Stimulated activated CD4-positive, alpha-beta T cell treated with anti-CD3 and anti-CD28 coated beads, Interleukin-4, amount 100 ng/mL, for 4 hours (primary cell): ENCODE measurements at places on chromosomes 3 and 15.
A peak's percentile ranks its signal among the peaks of the same experiment; 100 is the strongest.

DNA sequence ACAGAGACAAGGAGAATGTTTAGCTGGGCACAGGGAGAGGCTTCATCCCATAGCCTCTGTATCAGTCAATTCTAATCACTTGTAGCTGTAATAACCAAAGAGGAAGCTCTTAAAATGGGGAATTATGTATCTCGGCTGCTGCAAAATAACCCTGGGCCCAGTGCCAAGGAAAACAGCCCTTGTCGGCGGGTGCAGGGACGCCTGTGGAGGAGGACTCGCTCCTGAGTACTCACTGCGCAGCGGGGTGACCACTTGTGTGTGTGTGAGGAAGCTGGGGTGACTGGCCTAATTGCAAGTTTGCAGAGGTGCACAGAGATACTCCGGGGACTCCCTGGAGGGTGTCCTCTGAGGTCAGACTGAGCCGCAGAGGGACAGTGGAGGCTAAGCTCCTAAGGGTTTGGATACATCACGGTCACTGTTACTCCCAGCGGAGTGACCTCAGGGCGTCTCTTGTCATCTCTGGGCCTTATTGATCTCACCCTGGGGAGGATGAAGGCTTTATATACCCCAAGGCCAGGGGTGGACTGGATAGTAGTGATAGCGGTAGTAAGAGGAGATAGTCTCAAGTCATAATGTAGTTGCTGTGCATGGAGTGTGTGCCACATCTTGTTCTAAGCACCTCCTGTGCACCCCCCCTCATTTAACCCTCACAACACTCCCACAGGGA is 37.2 kb downstream of the SLC6A6 start:
- no peak for DNase-seq

DNA sequence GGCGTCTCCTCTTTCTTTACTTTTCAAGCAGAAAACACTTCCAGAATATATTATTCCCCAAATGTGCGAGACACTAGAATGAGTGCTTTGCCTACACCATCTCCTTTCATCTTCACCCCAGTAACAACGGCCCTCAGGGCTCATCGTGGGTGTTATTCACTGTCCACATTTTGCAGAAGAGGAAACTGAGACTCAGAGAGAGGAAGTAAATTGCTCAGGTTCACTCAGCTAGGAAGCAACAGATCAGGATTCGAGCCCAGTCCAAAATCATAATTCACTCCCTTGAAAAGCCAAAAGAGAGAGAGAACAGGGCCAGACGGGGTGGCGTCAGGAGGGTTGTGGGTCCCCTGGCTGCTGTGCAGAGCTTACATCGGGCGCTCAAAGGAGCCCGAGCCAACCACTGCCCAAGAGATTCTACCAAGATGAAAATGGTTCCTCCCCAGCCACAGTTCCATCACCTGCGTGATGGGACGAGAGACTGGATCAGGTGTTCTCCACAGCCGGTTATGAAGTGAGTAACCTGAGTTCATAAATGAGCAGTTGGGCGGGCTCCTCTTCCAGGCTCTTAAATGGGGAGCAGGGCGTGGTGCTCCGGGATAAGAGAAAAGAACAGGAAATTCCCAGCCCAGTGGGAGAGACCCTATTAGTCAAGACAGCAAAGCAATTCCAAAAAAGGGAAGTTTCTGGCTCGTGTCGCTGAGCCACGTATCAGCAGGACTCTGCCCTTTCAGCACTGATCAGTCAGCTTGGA is 48.6 kb upstream of the FLNB start:
- DNase-seq: no peak

- DNase-seq: no peak
Observed at GRCh38 chr3:86838927-86839326, 152.0 kb downstream of the VGLL3 start.

- no peak for DNase-seq
Observed at GRCh38 chr3:106120356-106120755, 251.5 kb upstream of the CBLB start.

- peak; percentile 51 for DNase-seq
Observed at GRCh38 chr3:56918111-56918568, 116.4 kb upstream of the ARHGEF3 start.

GRCh38 chr15:86055688-86056087 is 24.0 kb upstream of the AGBL1 start:
- no peak for DNase-seq

DNA sequence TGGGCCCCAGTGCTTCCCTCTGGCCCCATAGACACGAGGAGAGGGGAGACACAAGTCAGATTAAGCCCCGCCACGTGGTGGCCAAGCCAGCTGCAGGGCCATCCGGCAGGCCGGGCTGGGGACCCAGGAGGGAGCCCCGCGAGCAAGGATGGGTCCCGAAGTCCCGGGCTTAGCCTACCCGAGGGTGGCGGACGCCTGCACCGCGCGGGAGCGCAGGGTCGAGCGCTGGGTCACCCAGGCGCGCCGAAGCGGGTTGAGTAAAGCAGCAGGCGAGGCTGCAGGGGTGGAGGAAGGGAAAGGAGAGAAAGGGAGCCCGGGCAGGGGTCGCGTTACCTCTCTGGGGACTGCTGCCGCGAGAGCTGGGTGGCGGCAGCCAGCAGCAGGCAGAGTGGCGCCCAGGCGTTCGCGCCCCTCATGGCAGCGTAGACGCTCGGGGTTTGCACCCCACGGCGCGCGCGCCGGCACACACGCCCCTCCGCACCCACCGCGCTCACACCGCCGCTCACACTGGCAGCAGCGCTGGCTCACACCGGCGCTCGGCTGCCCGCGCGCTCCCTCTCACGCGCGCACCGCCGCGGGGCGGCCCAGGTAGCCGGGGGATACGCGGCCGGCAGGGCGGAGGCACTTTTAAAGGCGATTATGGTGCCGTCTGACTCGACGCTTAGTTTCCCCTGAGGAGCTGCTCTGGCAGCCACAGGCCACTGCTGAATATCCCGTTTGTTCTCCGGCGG is at the start of gene PCOLCE2:
TSS of gene PCOLCE2 (minus strand) at position 603 of the 731 bp plus-strand sequence. CDS start at position 416, 187 bp downstream.
- peak; percentile 10 for DNase-seq

DNA sequence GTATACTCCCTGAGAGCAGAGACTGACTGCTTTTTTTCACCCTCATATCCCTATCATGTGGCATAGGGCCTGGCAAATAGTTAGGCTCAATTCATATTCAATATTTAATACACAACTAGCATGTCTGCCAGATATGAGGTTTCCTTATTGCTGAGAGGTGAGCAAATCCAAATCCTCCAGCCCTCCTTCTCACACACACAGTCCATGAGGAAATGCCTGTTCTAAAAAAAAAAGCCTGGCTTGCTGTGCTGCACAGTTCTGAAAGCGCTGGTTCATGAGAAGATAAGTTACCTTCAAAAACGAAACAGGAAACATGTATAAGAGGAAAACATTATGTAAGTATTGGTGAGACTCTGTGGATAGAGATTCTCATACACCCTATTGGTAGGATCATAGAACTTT is 15.5 kb upstream of the ACAP2 start:
- no peak for DNase-seq

GRCh38 chr15:68819495-68820294 is 1.0 kb downstream of the ANP32A start:
- DNase-seq: peak; percentile 43
